Uterine smooth muscle cell (primary cell): ENCODE measurements at places on chromosomes 3 and 15. TPM values are rescaled to one million over a fixed set of nuclear protein-coding genes. Genes with fewer than 3 reads are reported as not detected.

The CGNL1 gene
- 0.66 and 1.5 TPM in 2 replicates for total RNA-seq

The FAM98B gene
- 8.1 and 11.0 TPM in 2 replicates for total RNA-seq

The CADM2 gene
- not detected in 2 replicates for total RNA-seq

The ARPIN gene
- total RNA-seq, result 12.2 and 13.5 TPM in 2 replicates

The FAM227B gene
- total RNA-seq, result 2.7 and 5.5 TPM in 2 replicates

The SLC28A1 gene
- total RNA-seq, result under 0.01 and 0.12 TPM in 2 replicates

The HTR3E gene
- not detected in 2 replicates for total RNA-seq

The DLG1 gene
- total RNA-seq, result 53.3 and 96.1 TPM in 2 replicates

The CNBP gene
- 248 and 334 TPM in 2 replicates for total RNA-seq

The EAF1 gene
- total RNA-seq, result 22.0 and 24.0 TPM in 2 replicates

The OR5K2 gene
- total RNA-seq, result not detected in 2 replicates

The MOBP gene
- total RNA-seq, result under 0.01 TPM in 2 replicates

The FSTL1 gene
- total RNA-seq, result 588 and 921 TPM in 2 replicates

The COX17 gene
- 14.1 and 18.9 TPM in 2 replicates for total RNA-seq

The FOXB1 gene
- total RNA-seq, result under 0.01 TPM in 1 of 2 replicates, not detected in the other

The SQOR gene
- 73.7 and 86.0 TPM in 2 replicates for total RNA-seq

The GRIP2 gene
- total RNA-seq, result 0.22 and 0.37 TPM in 2 replicates
